Left ventricle myocardium superior (tissue), 1 donor: ENCODE measurements at places on chromosomes 5 and 9. TPM values are rescaled to one million over a fixed set of nuclear protein-coding genes. Genes with fewer than 3 reads are reported as not detected.
A peak's percentile ranks its signal among the peaks of the same experiment; 100 is the strongest.

DNA sequence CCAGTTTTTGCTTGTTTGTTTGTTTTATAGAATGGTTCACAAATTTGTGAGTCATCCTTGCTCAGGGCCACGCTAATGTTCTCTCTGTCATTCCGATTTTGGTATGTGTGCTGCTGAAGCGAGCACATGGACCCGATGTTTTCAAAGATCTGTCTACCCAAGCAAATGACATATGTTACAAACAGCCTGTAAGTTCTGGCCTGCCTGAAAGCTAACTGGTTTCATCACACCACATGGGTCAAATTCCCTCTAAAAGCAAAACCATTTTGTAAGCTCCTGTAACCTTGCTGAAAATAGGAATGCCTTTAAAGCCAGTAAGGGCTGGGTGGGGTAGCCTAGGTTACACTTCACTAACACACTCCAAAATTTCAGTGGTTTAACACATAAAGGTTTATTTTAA lies 25.4 kb downstream of the DMRT3 start:
- no peak for DNase-seq

GRCh38 chr9:31608416-31608815 lies 776.0 kb upstream of the ACO1 start:
- DNase-seq = no peak

DNA sequence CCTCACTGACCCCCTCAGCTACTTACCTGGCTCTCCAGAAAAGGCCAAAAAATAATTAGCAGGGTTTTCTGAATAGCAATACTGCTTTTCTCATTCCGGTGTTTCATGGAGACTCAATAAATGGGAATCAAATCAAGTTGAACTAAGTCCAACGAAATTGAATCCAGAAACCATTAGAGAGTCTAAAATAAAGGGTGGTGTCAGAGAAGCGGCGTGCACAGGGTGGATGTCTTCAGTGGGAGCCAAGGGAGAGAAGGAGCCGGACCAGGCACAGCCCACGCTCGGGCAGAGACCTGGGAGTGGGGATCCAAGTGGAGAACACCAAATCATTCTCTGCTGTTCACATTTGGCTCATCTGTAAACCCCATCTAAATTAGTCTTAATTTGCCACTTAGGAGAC lies 40.2 kb upstream of the WWC1 start:
- DNase-seq = no peak

GRCh38 chr9:8659108-8659507 lies 859.5 kb upstream of the DMAC1 start:
- no peak for DNase-seq

DNA sequence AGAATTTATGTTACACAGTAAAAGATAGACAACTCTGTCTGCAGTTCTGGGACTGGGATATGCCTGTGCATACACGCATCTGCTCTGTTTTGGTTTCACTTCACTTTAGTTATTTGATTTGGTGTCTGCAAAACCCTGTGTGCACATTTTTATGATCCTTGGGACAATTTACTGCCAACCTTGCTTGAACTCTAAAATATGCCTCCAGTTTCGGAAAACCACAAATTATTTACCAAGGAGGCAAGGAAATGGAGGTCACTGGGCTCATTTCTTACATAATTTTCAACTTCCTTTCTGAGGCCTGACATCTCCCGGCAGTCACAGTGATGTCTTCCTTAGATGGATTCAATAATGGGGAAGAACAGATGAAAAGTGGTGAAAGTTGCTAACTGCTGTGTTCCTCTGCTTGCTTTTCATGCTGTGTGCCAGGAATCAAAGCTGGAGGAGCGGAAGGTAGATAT lies 61.2 kb upstream of the TAF11L2 start:
- no peak for DNase-seq

DNA sequence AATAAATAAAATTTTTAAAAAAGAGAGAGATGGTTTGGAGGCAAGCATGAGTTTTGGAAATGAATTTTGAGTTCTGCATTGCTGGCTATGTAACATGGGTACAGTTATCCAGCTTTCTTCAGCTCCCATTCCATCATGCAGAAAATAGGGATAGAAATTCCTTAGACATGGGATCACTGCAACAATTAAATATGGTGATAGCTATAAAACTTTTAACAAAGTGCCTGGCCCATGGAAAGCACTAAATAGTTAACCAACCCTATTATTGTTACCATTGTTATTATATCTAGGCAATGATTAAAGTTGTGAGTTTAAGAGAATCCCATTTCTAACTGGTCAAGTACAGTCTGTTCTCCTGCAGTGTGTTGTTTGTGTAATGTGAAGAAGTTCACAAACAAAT lies 115.4 kb upstream of the GAS1 start:
- DNase-seq = no peak

DNA sequence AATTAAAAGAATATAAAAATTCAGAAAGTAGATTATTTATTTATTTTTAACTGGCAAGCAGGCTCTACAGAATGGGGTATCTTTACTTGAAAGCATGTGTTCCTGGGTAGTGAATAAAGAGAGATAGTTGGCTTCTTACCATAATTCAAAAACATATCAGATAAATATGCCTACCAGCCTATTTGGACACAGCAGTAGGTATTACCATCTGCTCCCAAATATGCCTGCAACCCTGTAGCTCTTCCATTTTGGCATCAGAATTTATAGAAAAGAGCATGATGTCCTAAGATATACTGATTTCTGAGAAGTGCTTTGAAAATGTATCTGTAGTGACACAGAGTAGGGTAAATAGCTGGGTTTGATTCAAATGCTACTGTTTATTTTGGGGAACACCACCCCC lies 1300.5 kb upstream of the DMAC1 start:
- no peak for DNase-seq

DNA sequence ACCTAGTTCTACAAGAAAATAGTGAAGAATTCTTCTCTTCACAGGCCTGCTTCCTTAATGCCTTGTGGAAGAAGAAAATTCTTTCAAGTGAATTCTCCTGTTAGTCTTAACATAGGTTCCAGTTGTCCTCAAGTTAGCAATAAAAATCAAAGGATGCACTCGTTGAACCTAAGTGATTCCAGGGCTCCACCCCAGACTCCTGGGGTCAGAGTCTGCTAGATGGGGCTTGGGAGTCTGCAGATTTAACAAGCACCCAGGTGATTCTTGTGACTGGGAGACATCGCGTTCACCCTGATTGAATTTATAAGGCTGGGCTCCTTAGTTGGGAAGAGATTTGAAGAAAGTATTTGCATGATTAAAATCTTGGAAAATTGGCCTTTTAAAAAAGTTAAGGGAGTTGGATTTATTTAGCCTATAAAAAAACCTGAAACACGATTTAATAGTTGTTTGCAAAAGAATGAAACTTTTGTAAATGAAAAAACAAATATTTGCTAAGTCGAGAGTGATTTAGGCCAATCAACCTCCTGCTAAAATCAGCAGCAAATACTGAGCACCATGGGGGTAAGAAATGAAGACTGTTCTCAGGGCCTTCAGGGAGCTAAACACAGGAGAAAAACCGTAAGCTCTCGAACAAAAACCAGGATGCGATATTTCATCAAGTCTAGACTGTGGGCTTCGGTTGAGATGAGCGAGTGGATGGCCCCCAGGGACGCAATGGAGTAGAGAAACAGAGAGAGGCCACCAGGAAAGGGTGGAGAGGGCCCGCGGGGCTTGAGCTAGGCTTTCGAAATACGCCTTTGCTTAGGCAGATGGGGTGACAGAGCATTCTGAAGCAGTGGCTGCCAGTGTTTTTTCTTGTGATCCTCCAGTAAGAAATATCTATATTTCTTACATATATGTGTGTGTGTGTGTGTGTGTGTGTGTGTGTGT lies 86.9 kb upstream of the TTC23L start:
- DNase-seq = peak; percentile 68

DNA sequence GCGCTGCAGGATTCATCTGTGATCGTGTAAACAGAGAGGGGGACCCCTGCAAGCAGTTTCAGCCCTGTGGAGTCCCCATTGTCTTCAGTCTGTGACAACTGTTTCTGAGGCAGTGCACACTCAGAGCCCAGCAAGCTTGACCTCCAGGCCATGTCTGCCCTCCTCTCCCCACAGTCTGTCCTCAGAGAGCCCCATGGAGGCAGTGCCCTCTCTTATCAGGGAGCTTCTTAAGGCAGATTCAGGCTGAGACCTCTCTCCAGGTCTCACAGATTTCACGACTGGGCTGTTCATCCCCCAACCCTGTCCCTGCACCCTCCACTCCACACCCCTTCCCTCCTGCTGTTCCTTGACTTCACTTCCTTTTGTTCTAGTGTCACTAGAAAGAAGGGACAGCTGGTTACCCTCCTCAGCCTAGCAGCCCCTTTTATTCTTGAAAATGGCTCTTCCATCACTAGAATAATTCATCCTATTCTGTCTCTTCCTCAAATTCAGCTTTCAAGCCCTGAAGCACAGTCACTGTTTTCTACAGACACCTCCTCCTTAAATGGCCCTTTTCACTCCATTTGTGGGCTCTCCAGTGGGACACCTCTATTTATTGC lies 218.4 kb downstream of the MED10 start:
- DNase-seq = no peak

GRCh38 chr5:60497706-60498500 lies 202.1 kb downstream of the DEPDC1B start:
- no peak for DNase-seq

GRCh38 chr5:29037716-29038115 lies 1999.3 kb upstream of the CDH9 start:
- no peak for DNase-seq

- no peak for DNase-seq
Measured at GRCh38 chr9:104386013-104386412, 118.0 kb upstream of the OR13F1 start.

- DNase-seq = no peak
Measured at GRCh38 chr5:107570181-107570580, 100.6 kb downstream of the EFNA5 start.

GRCh38 chr9:4640027-4640426 lies 22.1 kb upstream of the PLPP6 start:
- no peak for DNase-seq

GRCh38 chr5:61277781-61278180 lies 54.3 kb upstream of the ZSWIM6 start:
- DNase-seq = no peak

DNA sequence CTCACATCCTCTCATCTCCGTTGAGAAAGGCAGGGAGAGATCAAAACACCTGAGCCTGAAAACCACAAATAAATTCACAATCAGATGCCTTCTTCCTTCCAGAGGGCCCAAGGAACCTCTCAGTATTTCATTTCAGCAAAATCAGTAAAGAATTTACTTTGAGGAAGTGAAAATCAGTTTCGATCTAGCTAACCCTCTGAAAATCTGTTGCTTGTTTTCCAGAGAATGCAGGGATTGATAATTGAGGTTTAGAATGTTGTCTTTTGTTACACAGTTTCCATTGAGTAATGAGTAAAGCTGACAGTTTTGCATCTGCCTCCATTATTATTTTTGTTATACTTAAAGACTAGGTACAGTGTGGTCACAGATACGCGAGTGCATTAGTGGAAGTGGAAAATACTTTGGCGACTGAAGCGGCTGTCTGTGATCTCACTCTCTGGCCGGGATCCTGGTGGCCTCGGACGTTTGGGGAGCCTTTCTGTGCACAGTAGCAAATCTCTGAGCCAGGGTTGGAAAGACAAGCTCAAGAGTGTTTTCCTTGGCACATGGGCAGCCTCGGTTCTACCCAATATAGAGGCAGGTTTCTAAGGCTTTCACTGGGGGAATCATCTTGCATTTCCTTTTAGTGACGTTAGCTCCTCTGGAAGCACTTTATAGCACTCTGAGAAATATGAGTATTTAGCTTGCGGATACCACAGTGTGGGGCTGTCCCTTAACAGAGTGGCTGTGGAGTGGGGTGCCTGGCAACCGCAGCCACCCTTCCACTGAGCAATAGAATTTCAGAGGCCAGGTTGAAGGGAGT lies 32.2 kb upstream of the ANGPTL2 start:
- peak; percentile 84 for DNase-seq

- peak; percentile 75 for DNase-seq
Measured at GRCh38 chr5:173781816-173782670, 106.1 kb upstream of the CPEB4 start.

DNA sequence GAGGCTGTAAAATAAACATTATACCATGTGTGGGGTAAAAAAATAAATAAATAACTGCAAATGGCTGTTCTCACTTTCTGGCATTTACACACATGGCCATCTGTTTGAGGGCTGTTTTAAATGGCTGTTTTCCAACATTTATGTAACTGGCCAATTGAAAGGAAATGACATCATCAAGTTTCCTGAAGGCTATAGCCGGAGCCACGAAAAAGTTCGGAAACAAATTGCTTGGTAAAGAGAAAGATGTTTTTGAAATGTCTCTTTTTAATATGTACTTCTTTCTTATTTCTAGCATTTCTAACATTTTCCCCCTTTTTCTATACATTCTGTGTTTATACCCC lies 95.4 kb upstream of the DAB2 start:
- no peak for DNase-seq

DNA sequence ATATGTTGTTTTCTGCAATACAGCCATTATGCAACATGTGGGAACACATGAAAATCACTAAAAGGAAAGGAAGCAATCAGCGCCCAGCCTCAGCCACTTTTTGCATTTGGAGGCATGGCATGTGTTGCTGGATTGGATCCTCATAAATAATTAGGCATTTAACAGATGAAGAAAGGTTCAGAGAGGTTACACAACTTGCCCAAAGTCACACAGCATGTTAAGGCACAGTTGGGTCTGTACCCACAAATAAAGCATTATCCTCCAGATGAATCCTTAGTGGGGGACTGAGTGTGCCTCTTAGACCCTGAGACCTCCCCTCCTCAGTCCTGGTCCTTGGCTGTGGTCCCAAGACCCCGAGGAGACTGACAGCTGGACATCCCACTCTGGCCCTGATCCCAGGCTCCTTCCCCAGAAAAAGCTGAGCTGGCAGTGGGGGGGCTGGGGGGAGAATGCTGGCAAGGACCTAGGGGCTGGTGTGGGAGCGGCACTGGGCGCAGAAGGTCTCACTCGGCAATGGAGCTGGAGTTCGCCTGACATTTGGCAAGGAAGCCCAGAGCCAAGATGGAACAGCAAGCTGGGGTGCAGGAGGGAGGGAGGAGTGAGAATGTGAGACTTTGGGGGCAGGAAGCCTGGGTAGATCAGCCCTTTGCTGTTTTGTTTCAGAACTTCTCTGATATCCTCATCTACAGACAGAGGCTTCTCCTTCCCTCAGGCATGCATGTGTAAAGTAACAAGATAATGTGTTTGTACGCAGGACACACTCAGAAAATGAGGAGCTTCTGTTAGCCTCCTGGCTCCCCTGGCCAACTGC lies 6.9 kb upstream of the AKNA start:
- DNase-seq = no peak

The SLC6A7 gene
- total RNA-seq = not detected

The LCN15 gene
- total RNA-seq = 0.59 TPM

The EQTN gene
- not detected for total RNA-seq

The GHR gene
- total RNA-seq = 11.9 TPM

The WHRN gene
- 0.57 TPM for total RNA-seq
